ENCODE measurements at places on chromosomes 12 and 14. TPM values are rescaled to one million over a fixed set of nuclear protein-coding genes. Genes with fewer than 3 reads are reported as not detected.
A peak's percentile ranks its signal among the peaks of the same experiment; 100 is the strongest.

- DNase-seq = no peak
Observed at GRCh38 chr12:91100906-91101305, 10.4 kb downstream of the LUM start.

DNA sequence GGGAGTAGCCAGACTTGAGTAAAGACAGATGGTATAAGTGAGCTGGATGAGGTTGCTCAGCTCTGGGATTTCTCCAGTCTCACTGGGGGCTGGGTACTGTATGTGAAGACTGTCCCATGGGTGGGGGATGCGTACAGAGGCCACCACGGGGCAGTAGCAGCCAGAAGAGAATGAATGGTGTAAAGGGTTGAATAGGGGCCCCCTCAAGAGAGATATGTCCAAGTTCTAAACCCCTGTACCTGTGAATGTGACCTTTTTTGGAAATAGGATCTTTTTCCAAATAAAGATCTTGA lies 21.8 kb upstream of the BCDIN3D start:
- no peak for DNase-seq

The EID3 gene
- 3.9 TPM for total RNA-seq

GRCh38 chr12:57149245-57149900 lies 2.0 kb upstream of the LRP1-AS start:
- peak; percentile 55 for DNase-seq

- no peak for DNase-seq
Observed at GRCh38 chr14:103869406-103870143, 22.2 kb upstream of the PPP1R13B start.
